Stimulated activated naive B cell treated with anti-CD40 and anti-IgM and Interleukin-4, amounts not matched to agents 10 μg/mL and 1 μg/mL and 100 μg/mL, for 72 hours (primary cell): ENCODE measurements at places on chromosomes 6 and 20.
A peak's percentile ranks its signal among the peaks of the same experiment; 100 is the strongest.

DNA sequence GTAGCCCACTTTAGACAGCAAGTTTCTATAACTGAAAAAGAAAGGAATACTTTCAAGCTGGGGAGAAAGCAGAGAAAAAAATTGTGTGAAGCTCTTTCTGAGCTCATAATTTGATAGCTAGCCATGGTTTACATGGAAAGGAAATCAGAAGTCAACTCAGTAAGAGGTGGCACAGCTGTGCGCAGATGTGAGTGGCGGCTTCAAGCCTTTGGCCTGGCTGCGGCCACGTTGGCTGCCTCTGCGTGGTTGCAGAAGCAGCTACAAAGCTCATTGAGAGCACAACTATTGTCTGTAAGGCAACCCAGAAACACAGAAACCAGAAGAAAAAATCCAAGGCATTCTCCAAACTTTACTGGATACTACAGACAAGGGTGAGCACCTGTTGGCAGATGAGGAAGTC lies 136.9 kb downstream of the SASH1 start:
- H3K4me1 ChIP-seq: no peaks in the 10 kb centered on the region
- no peak overlapping the region for H3K27ac ChIP-seq

- peaks cover 27% of the 10 kb centered on the region for H3K4me1 ChIP-seq
- peak within 1 kb of the TSS; percentile 95 for H3K4me3 ChIP-seq
- peak within 1 kb of the TSS; percentile 100 for H3K27ac ChIP-seq
- H3K36me3 ChIP-seq: peaks cover 33% of the 10 kb centered on the region
- no peaks in the 10 kb centered on the region for H3K27me3 ChIP-seq
Observed at GRCh38 chr6:109381747-109382575, at the start of gene CD164. Gene CD164 (minus strand): TSS chr6:109382467. CDS start chr6:109382378, 89 bp downstream.

- no peak for DNase-seq
- H3K4me3 ChIP-seq: no peak overlapping the region
- no peaks in the 10 kb centered on the region for H3K27me3 ChIP-seq
- H3K27ac ChIP-seq: no peak overlapping the region
- peaks cover 36% of the 10 kb centered on the region for H3K4me1 ChIP-seq
Observed at GRCh38 chr6:13660893-13661292, 45.8 kb downstream of the NOL7 start.

DNA sequence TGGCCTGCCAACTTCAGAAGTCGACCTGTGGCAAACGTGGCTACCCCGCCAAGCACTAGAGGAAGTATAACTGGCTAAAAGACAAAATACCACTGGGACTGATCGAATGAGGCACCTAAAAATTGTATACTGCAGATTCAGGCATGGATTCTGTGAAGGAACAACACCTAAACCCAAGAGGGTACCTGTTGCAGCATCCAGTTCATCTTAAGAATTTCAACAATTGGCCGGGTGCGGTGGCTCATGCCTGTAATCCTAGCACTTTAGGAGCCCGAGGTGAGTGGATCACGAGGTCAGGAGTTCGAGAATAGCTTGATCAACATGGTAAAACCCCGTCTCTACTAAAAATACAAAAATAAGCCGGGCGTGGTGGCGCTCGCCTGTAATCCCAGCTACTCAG lies 27.2 kb upstream of the SPAG4 start:
- H3K36me3 ChIP-seq: peaks cover 1% of the 10 kb centered on the region
- no peak for DNase-seq
- no peak overlapping the region for H3K27ac ChIP-seq
- peaks cover 7% of the 10 kb centered on the region for H3K27me3 ChIP-seq
- no peaks in the 10 kb centered on the region for H3K4me1 ChIP-seq

DNA sequence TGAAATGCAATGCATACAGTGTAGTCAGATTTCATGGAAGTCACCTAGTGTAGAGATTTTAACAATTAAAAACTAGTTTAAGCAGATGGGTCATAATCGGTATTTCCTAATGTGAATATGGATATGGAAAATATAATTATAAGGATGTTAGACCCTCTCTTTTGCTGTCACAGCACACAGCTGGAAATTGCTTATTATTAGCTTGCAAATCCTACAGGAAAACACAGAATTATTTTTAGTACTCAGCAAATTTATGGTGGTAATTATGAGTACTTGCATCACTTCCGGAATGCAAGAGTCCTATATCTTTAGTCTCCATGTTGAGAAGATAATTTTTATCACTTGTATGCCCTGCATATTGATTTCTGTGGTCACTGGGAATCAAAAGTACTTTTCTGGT lies 993.6 kb downstream of the KIF16B start:
- H3K4me3 ChIP-seq: no peak overlapping the region
- no peak for DNase-seq

- no peak overlapping the region for H3K4me3 ChIP-seq
- peaks cover 43% of the 10 kb centered on the region for H3K4me1 ChIP-seq
- no peaks in the 10 kb centered on the region for H3K27me3 ChIP-seq
- H3K36me3 ChIP-seq: peaks cover 9% of the 10 kb centered on the region
Observed at GRCh38 chr6:41558033-41558807, 12.0 kb downstream of the FOXP4 start.

- H3K27me3 ChIP-seq: peaks cover 23% of the 10 kb centered on the region
- no peak for DNase-seq
Observed at GRCh38 chr6:37582306-37582705, 82.6 kb upstream of the CCDC167 start.

DNA sequence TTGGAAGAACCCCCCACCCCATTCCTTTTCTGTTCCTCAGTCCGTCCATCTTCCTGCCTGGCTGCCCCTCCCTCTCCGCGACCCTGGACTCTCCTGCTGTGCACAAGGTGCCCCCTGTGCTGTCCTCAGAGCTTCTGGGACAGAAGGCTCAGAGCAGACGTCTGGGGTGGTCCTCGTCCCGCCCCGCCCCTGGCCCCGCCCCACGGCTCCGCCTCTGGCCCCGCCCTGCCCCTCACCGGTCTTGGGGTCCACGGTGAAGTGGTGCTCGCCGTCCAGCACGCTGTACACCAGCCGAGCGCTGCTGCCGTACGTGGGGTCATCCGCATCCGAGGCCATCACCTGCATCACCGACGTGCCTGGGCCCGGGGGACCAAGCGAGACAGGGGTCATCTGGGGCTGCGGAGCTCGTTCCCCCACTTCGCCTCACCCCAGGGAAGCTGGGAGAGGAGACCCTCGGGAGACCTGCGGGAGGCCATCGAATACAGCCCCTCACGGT lies 81.0 kb downstream of the CDH22 start:
- no peaks in the 10 kb centered on the region for H3K4me1 ChIP-seq
- peak overlapping the region; percentile 33 for H3K4me3 ChIP-seq
- no peak overlapping the region for H3K27ac ChIP-seq
- DNase-seq: no peak

DNA sequence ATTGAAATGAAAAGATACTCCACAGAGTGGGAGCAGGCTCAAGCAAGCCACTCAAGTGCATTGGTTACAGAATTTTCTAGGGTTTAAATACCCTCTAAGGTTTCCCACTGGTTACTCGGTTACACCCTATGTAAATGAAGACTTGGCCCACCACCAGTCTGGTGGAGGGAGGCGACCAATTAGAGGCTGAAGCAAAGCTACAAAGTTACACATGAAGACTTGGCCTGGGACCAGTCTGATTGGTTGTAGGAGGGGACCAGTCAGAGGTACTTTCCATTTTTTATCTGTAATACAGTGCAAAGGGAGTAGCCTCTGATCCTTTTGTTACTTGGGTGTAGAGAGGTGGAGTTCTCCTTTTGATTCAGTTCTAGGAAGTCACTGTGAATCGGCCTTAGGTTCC lies 7.6 kb downstream of the SRSF12 start:
- DNase-seq: no peak
- no peaks in the 10 kb centered on the region for H3K4me1 ChIP-seq
- no peaks in the 10 kb centered on the region for H3K27me3 ChIP-seq
- H3K27ac ChIP-seq: no peak overlapping the region
- no peaks in the 10 kb centered on the region for H3K36me3 ChIP-seq

GRCh38 chr6:120447605-120448004 lies 886.7 kb downstream of the TBC1D32 start:
- no peaks in the 10 kb centered on the region for H3K4me1 ChIP-seq
- no peaks in the 10 kb centered on the region for H3K27me3 ChIP-seq
- H3K4me3 ChIP-seq: no peak overlapping the region
- no peaks in the 10 kb centered on the region for H3K36me3 ChIP-seq
- DNase-seq: no peak
- H3K27ac ChIP-seq: no peak overlapping the region

- no peaks in the 10 kb centered on the region for H3K4me1 ChIP-seq
- H3K4me3 ChIP-seq: no peak overlapping the region
- DNase-seq: no peak
- peaks cover 6% of the 10 kb centered on the region for H3K36me3 ChIP-seq
Observed at GRCh38 chr6:35096129-35096862, 44.8 kb downstream of the TCP11 start.

DNA sequence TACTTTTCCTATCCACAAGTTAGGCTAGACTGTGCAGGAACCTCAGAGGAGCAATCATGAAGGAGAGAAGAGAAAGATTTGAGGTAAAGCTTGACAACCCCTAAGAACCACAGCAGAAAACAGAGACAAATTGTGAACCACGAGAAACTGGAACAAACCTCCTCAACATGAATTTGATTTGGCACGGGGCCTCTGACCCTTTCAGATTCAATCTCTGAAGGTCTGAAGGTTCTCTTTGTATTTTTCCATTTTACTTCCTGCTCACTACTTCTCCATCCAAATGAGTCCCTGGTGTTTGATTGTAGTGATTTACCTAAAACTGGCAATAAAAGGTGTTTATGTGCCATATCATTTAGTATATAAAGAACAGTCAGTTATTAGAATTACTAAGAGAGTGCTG lies 126.1 kb upstream of the STXBP5 start:
- no peaks in the 10 kb centered on the region for H3K4me1 ChIP-seq
- no peak overlapping the region for H3K4me3 ChIP-seq
- no peak overlapping the region for H3K27ac ChIP-seq
- no peaks in the 10 kb centered on the region for H3K36me3 ChIP-seq
- DNase-seq: no peak

GRCh38 chr6:36838896-36839748 lies at the start of gene CPNE5:
Gene CPNE5 (minus strand): TSS chr6:36839444. CDS start chr6:36839377, 67 bp downstream.
- H3K36me3 ChIP-seq: peaks cover 4% of the 10 kb centered on the region
- H3K4me1 ChIP-seq: peaks cover 14% of the 10 kb centered on the region
- no peak within 1 kb of the TSS for H3K27ac ChIP-seq
- H3K4me3 ChIP-seq: peak within 1 kb of the TSS; percentile 79
- peaks cover 40% of the 10 kb centered on the region for H3K27me3 ChIP-seq

DNA sequence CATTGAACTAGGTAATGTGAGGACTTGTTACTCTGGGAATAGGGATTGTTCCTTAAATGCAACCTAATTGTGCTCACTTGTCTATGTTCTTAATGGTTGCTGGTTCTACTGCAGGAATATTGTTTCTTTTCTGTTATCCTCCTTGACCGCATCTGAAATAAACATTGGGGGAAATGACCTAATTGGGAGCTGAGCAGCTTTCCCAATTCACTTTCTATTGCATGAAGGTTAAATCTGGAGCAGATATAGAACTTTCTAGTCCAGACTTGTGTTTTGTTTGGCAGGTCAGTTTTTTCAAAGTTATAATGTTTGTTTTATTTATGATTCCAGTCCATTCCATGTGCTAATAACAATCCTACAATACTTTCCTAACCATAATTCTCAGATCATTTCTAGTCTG lies 981.0 kb upstream of the CITED2 start:
- H3K36me3 ChIP-seq: no peaks in the 10 kb centered on the region
- no peak overlapping the region for H3K4me3 ChIP-seq
- H3K27me3 ChIP-seq: no peaks in the 10 kb centered on the region
- H3K4me1 ChIP-seq: no peaks in the 10 kb centered on the region
